ENCODE measurements at places on chromosomes 16 and 17.

- DNase-seq = peak; percentile 22
These were observed 14.8 kb downstream of the SCGB1C2 start for GRCh38 chr17:151886-152859.

- no peak for DNase-seq
These were observed 18.5 kb upstream of the SPNS2 start for GRCh38 chr17:4479982-4480751.

DNA sequence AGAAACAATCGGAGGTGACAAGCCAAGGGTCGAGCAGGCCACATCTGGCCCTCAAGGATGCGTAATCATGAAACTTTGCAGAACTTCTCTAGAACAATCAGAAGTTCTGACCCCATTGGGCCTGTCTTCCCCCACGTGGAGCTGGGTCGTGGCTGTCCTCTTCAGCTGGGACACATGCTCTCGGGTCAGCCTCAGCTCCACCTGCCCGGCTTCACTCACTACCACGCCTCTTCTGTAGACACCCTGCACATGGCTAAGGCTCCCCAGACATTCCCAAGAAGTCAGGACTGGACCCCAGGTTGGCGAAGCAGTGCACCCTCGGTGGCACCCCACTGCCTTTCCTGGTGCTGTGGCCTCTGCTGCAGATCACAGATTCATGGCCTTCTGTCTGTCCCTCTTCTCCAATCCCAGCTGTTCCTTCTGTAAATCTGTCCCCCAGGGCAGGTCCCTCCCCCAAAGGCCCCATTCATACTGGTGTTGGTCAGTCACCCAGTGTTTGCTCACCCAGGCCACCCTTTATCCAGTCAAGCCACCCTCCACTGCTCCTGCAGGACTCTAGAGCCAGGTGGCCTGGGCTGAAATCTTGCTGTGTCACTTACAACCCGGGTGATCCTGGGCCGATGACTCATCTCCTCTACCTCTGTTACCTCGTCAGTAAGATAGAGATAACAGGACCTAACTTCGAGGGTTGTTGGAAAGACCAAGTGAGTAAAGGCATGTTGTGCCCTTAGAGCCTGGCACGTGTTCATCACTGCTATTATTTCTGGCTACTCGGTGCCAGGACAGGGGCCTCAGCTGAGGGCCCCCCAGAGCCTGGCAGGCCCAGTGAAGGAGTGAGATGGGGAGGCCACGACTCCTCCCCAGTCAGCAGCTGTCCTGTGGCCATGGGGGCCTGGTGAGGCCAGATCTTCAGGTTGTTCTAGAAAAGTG is 1.4 kb upstream of the SLC5A11 start:
- DNase-seq = no peak

DNA sequence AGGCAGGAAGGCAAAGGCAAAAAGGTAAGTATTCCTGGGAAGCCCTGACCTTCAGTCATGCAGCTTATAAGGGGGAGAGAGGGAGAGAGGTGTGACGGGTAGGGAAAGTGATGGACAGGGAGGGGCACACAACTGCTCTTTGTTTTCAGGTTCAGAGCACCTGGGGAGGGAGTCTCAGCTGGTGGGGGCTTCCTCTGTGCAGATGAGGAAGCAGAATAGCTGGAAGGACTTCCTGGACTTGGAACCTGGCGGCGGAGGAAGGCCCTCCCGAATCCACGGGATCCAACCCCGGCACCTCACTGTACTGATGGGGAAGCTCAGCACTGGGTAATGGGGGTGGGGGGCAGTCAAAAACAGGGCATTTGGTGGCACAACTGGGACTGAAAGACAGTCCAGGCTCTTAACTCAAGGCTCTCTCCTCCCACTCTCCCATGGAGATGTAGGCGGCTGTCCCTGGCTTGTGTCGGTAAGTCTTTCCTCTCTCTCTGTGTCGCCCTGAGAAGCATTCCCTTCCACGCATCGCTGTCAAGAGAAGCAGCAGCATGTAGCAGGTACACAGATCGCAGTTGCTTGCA is 11.9 kb upstream of the PITPNM3 start:
- no peak for DNase-seq

DNA sequence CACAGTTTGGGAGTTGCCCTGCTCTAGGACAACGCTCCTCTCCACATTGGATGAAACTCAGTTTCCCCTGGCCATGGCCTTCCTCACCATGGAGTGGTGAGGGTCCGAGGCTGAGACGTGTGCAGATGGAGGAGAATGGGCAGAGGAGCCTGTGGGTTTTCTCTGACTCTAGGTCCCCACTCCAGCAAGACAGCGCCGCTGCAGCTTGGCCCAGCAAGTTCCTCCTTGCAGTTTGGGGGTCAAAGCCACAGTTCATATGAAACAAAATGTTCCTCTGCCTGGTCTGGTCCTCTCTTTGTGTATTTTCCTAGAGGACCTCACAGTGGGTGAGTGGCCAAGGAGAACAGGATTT is 2.3 kb downstream of the C16orf54 start:
- DNase-seq = no peak

GRCh38 chr17:3796110-3796821 is 4.7 kb downstream of the ITGAE start:
- DNase-seq = no peak

DNA sequence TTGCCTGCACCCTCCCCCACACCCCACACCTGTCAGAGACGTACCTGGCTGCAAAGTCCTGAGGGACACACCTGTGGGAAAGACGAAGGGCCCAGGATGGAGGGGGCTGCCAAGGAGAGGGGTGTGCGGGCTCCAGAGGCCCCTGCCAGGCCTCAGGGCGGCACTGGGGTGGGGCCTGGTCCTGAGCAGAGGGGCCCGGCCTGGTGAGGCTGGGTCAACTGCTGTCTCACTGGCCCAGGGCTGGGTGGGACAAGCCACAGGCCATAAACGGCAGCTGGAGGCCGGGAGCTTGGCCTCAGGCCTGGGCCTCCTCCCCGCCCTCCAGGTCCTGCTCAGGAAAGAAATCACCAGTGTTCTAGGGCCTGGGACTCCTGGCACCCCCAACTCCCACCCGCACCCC is 510 bp downstream of the TPSG1 start:
- DNase-seq = no peak
